GM13976 (cell line): ENCODE measurements at places on chromosomes 5 and 9.

GRCh38 chr9:92094655-92095054 is 20.6 kb downstream of the SPTLC1 start:
- DNase-seq: no peak

DNA sequence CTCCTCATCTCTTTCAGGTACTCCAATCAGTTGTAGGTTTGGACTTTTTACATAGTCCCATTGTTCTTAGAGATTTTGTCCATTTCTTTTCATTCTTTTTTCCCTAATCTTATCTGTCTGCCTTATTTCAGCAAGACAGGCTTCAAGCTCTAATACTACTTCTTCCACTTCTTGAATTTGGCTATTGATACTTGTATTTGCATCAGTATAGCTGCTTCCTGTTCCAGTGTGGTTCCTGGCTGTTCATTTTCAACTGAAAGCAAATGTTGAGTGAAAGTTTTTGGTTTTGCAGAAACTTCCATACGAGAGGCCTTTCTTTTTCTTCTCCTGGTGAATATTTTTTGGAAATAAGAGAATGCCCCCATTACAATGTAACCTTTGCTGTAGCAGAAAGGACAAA is 12.0 kb upstream of the IFNA1 start:
- no peak for DNase-seq

DNA sequence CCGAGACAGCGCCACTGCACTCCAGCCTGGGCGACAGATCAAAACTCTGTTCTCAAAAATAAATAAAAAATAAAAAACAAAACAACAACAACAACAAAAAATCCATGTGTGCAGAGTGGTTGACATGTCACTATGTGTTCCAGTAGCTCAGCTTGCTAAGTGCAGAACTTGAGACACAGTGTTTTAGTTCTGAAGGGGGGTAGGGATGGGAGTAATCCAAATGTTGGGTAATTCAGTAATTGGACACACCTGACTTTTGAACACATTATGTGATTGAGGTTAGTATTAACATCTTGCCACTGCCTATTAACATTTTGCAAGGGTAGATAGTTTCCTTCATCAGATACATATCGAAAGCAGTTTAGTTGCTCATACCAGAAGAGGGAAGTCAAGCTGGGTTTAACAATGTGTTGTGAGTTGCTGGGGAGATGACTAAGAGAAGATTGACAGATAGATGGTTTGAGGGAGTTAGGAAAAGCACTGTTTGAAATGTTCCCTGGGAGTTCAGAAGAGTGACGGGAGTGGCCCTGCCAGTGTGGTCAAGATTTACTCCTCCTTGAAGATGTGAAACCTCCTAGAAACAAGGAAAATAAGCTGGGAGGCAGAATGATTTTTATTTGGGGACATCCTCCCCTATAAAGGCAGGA is 928 bp downstream of the HACD4 start:
- peak; percentile 72 for DNase-seq

DNA sequence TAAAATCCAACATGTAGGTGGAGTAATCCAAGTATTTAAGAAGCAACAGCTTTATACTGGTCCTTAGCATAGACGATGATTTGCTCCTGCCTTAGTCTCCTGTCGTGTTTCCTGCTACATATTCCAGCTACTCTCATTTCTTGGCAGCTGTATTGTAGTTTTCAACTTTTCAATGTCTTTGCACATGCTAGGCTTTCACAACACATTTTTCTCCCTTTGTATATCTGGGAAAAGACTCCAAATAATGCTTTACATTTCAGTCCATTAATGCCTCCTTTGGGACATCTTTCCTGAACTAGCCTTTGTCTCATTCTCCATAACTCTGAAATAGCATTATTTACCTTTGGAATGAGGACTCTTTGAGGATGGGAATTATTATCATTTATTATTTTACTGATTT is 508.0 kb downstream of the PTPRD start:
- DNase-seq: no peak

GRCh38 chr5:60727033-60727679 is 27.2 kb upstream of the DEPDC1B start:
- DNase-seq: no peak

DNA sequence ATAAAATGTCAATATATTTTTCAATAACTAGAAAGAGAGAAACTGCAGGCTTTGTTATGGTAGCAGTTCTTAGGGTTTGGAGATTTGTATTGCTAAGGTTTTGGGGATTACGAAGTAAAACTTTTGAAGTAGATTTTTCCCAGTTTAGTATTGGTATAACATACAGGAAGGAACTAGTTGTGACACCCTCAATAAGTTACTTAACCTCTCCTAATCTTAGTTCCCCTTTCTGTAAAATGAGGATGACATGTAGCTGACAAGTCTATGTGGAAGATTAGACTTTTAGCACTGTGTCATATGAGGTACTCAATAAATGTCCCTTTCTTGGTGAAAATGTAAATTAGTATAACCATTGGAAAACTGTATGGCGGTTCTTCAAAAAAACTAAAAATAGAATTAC is 73.4 kb upstream of the ATG10 start:
- DNase-seq: no peak

- DNase-seq: no peak
Observed at GRCh38 chr9:33107762-33108161, 31.3 kb upstream of the SMU1 start.

DNA sequence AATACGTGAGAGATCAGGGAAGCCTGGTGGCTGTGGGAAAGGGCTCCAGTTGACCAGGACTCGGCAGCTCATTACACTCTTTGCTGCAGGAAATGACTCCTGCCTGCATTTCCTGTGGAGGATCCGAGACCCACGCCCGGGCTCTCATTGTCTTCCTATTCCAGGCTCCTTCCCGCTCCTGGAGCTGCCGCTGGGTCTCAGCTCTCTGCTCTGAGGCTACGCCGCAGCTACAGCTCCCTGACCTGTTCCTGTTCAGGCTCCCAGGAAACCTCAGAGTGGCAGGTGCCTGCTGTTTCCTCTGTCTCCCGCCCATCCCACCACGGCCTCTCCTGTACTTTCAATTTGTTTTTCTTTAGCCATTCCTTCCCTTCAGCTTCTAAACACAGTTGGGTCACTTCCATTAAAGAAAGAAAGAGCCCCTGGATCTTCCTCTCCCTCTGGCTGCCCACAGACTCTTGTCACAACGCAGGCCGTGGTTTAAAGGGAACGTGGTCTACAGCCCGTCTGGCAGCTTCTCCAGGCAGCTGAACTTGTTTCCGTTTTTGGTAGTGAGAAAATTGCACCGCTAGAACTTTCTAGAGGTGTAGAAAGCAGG is 71.5 kb downstream of the IL6ST start:
- no peak for DNase-seq

DNA sequence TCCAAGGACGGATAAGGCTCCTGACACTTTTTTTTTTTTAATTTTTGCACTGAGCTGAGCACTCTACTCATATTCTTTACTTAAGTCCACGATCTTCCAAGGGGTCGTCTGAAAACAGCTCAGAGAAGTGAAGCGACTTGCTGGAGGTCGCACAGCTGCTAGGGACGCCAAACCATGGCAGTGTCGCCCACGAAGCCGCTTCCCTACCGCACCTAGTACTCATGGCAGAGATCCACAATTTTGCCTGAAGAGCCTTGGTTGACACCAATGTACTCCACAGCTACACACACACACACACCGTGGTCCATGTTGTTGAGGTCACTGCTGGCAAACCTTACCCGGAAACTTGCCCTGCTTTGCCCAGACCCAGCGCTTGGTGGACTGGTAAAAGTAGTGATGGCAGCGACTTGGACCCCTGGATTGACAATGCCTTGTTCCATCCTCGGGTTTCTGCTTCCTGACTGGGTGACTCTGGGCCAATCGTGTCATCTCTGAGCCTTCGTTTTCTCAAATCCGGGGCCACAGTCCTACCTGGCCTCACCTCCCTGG is 521 bp upstream of the SLIT3 start:
- DNase-seq: no peak

- no peak for DNase-seq
Observed at GRCh38 chr5:143010351-143010750, 240.2 kb downstream of the ARHGAP26 start.

GRCh38 chr9:99666571-99666970 is 155.1 kb upstream of the NR4A3 start:
- DNase-seq: no peak

DNA sequence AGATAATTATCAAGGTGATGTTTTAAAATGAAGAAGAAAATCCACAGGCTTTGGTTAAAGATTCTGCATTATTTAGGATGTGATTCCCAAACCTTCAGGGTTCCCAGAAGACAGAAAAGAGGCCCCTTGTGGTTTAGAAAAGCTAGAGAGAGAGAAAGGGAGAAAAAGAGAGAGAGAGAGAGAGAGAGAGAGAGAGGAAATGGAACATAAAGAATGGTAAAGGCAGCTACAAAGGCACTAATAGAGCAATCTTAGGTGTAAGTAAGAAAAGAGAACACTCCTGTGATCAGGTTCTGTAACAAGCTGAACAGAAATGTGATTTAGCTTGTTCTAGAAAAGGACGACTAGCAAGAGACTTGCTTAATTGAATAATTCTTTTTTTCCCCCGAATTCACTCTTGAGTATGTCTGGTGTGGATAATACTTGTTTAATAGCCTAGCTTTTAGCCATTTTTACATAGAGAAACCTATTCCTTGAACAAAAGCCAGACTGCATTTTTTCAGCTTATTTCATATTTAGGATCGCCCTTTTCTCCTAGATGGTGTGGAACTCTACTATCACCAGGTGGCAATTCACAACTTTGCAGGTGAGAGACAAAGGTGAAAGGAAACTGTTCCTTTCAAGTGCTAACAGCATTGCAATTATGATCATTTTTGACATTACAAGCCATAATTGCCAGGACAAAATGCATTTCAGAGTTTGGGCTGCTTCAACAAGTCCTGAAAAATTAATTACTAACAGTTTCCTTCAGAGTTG is 57.6 kb upstream of the SH3GL2 start:
- no peak for DNase-seq

- no peak for DNase-seq
Observed at GRCh38 chr5:15968993-15969392, 210.6 kb downstream of the MARCHF11 start.

DNA sequence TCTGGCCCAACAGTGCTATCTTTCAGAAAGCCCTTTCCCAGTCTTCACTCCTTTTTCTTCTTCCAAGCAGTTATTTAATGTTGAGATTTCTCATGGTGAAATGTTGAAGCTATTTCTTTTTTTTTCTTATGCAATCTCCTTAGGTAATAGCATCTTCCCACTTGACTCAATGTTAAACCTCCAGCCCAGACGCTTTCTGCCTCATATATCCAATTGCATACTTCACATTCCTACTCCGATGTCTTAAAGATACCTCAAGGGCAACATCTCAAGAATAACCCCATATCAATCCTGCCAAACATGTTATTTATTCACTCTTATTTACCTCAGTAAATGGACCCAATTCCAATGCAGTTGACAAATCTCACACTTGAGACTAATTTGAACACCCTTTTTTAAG is 187.3 kb downstream of the CDH12 start:
- DNase-seq: no peak

GRCh38 chr9:17520268-17521064 is 58.4 kb upstream of the SH3GL2 start:
- no peak for DNase-seq

DNA sequence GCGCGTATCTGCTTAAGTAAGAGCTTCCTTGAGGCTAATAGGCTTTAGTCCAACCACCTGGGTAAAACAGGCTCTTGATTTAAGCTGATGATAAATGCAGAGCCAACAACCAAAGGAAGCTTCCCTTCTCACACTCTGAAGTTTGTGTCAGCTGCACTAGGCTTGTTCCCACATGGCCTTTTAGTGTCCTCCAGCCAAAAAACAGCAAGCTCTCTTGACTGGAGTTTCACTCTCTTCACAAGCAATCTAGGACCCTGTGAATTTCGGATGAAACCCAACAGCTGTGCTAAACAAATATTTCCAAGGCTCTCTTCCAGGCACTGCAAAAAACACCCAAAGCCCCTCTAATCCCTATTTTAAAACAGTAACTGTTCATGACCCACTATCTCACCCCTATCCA is 63.9 kb downstream of the SAXO1 start:
- DNase-seq: no peak

GRCh38 chr5:56325039-56325438 is 91.9 kb upstream of the ANKRD55 start:
- DNase-seq: no peak

DNA sequence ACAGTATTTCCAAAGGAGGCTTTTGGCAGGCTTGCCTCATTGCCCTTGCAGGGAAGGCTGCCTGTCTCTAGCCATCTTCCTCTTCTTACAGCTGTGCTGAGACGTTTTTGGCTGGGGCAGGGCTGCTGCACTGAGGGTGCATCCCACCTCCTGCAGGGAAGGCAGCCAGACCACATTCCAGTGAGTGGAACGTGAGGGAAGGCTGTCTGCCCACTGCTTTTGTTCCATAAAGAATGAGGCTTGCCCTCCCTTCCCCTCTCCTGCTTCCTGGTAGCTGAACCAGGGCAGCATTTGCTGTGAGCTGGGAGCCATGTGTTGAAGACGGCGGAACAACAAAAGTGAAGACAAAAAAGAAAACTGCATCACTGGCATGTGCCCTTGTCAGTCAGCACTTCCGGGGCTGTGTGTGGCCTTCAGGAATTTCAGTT is 16.8 kb downstream of the MGAT1 start:
- no peak for DNase-seq

DNA sequence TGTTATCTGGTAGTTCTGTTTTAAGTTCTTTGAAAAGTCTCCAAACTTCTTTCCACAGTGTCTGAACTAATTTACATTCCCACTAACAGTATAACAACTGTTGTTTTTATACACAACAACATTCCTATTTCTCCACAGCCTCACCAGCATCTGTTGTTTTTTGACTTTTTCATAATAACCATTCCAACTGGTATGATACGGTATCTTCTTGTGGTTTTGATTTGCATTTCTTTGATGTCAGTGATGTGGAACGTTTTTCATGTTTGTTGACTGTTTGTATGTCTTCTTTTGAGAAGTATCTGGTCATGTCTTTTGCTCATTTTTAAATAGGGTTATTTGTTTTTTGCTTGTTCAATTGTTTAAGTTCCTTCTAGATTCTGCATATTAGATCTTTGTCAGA is 12.6 kb upstream of the GRAMD2B start:
- DNase-seq: no peak

- DNase-seq: peak; percentile 99
Observed at GRCh38 chr5:892394-893136, at the start of the genes BRD9 and TRIP13. TSS of gene BRD9 (minus strand) at chr5:892801. CDS start at chr5:892657, 144 bp downstream. TSS of gene TRIP13 (plus strand) at chr5:892884. CDS start at chr5:892999, 115 bp downstream.

DNA sequence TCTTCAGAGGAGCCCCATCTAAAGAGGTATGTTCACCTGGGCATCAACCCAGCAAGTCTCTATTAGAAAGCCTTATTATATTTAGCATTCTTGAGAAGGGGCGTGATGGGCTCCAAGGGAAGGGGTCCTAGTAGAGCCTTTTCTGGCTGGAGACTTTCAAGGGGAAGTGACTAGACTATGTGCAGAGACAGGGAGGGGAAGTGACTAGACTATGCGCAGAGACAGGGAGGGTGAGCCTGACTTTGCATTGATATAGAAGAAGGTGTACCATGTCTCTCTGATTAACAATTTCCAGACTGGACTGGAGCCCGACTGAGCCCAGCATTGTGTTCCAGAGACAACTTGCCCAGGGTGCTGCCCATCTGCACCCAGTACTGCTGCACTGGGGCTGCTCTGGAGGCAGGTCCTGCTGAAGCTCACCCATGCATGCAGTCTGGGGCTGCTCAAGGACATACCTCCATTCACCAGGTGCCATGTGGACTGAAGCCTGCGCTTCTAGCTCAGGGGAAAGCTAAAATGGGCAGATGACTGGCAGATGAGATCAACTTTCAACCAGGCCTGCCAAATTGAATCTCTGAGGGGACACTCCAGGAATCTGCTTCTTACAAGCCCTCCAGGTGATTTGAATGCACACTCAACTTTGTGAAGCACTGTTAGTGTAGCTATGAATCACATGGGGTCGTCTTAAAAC is 83.0 kb upstream of the GNA14 start:
- DNase-seq: no peak

GRCh38 chr9:110410961-110411360 is 73.3 kb upstream of the TXNDC8 start:
- no peak for DNase-seq
